ENCODE measurements at places on chromosomes 1 and 21. TPM values are rescaled to one million over a fixed set of nuclear protein-coding genes. Genes with fewer than 3 reads are reported as not detected.

THEM4 gene
- total RNA-seq = 13.2 TPM

SPATA45 gene
- total RNA-seq = not detected

SERINC2 gene
- 3.1 TPM for total RNA-seq

GJA9 gene
- total RNA-seq = not detected

Data from esophagus muscularis mucosa (tissue), 4 donors.